Endothelial cell of umbilical vein (primary cell): ENCODE measurements at places on chromosomes 11 and 22.
A peak's percentile ranks its signal among the peaks of the same experiment; 100 is the strongest.

DNA sequence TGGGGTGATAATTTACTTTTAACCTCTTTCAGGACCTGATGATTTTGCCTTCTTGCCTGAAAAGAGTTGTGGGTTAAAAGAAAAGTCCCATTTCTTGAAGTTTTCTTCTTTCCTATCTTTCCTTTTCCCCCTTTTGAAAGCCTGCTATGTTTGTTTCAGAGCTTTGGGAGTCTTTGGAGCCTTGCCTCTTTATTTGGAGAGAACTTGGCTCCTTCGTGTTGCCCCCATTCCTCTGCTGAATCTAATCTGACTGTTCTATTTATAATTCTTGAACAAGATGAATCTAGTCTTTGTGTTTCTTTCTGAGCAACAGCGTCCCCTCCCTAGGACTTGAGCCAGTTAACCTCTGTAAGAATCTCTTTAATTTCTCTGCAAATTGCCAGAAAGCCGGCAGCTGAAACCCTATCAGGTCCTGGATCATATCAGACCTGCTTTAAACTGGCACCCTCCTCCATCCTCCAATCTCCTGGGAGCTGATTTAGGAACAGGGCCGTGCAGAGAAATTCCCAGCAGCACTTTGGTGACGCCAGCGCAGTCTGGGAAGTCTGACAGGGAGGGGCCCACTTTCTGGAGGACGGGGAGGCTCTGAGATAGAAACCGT, 289.1 kb upstream of the SORL1-AS1 start:
- no peak for DNase-seq

DNA sequence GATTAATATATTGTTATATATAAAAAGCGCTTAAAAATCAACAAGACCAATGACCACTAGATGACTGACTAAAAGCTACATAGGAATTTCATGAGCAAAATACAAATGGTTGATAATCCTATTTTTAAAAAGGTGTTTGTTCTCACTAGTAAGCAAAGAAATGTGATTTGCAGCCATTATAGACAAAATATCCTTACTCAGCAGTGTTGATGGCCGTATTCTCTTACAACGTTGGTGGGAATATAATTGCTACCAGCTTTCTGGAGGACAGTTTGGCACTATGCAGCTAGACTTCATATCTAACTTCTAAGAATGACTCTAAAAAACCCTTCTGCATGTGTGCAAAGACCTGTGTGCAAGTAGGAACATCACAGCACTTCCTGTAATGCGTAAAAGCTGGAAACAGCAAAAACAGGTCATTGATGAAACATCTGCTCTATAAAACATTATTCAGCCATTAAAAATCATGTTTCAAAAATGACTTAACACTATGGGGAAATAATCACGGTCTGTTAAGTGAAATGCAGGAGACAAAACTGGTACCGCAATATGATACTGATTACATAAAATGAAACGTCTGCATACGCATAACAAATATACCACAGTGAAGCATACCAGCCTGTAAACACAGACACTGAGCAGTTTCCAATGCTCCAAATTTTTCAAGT, 70.1 kb upstream of the LINC01488 start:
- no peak for DNase-seq

DNA sequence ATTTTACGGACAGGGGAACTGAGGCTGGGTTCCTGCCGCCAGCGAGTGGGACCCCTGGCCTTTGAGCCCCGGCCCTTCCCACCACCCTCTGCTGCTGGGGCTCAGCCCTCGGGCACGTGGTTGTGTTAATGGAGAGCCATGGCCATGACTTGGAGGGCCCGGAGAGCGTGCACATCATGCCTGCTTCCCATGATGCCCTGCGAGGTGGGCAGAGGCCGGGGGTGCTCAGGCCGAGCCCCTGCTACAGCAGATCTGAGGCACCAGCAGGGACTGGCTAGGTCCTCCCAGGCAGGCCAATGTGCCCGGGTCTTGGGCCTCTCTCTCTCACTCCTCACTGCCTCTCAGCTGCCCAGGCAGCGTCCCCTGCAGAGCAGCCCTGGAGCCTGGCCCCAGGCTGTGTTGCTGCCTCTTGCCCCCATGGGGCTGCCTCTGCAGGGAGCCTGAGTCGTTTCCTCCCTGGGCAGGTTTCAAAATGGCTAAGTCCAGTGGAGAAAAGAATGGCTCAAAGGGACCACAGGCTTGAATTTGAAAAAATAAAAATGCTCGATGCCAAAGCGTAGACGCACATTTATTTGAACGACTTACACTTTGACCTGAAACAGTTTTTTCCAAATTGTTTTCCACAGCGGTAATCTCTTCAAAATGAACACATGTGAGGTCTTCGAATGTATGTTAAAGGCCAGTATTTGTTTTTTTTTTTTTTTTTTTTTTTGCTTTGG, 72.6 kb upstream of the CLDN5 start:
- DNase-seq = no peak

DNA sequence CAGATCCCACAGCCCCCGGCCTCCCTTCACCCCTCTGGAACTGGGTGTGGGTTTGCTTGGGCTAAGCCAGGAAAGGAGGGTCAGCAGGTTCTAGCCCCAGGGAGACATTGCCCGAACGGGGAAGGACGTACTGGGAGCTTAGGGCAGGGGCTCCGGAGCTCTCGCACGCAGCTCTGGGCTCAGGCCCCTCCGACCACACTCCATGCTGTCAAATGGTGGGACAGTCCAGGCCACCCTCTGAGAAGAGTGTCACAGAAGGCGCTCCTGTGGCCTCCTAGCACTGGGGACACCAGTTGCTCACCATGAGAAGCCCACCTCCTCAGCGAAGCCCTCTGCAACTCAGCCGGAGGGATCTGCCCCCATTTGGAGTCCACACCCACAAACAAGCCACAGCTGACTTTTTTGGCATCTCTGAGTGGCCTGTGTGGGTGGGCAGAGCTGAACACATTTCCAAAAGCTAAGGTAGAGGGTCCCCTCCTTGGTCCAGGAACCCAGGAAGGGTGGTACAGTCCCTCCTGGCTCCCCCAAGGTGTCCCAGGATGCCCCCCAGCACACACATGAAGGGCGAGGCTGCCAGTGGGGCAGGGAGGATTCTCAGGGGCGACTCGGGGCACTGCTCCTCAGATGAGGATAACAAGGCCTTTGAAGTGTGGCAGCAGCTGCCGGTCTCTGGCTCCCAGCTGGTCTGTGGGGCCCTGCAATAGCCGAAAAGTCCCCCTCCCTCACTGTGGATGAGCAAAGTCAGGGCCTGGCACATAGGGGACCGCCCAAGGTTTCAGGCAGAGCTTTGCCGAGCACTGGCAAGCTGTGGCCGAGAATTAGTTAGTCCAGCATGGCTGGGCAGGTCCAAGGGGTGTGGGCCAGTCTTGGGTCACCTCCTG, 13.0 kb upstream of the TEF start:
- DNase-seq = no peak

DNA sequence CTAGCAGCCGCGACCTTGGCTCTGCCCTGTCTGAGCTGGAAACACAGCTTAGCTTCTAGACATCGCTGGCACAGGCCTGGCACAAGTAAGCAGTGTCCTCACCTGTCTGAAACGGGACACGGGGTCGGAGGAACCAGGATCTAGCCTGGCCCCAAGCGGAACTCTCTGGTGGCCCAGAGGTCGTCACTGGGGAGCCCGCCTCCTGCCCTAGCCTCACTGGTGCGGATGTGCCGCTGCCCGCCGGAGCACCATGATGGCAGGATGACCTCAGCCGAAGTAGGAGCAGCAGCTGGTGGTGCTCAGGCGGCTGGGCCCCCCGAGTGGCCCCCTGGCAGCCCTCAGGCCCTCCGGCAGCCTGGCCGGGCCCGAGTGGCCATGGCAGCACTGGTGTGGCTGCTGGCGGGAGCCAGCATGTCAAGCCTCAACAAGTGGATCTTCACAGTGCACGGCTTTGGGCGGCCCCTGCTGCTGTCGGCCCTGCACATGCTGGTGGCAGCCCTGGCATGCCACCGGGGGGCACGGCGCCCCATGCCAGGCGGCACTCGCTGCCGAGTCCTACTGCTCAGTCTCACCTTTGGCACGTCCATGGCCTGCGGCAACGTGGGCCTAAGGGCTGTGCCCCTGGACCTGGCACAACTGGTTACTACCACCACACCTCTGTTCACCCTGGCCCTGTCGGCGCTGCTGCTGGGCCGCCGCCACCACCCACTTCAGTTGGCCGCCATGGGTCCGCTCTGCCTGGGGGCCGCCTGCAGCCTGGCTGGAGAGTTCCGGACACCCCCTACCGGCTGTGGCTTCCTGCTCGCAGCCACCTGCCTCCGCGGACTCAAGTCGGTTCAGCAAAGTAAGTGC, 871 bp downstream of the SLC35E4 start:
- peak; percentile 31 for DNase-seq

GRCh38 chr11:106818443-106818842, 199.8 kb downstream of the GUCY1A2 start:
- no peak for DNase-seq

- no peak for DNase-seq
These were observed 1.4 kb upstream of the STIM1 start for GRCh38 chr11:3853899-3854659.

DNA sequence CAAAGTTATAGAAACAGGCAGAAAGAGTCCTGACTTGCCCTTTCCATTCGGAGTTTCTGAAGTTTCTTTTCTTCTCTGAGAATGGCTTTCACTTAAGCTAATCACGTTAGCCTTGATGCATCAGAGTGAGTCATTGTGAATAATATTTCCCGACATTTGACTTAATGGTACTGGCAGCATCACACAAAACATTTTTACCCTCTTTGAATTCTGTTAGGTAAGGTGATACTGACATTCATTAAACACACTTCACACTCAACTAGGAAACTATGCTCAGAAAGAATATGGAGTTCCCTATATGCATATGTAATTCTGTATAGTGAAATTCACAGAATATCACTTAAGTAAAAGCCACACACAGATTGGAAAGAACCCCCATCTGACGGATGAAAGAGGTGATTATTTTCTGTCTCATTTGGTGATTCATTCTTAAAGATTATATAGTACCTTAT, 120.8 kb upstream of the ARHGAP20 start:
- peak; percentile 84 for DNase-seq

- DNase-seq = no peak
These were observed 458.5 kb upstream of the CCDC90B start for GRCh38 chr11:83744620-83745192.

- peak; percentile 84 for DNase-seq
These were observed at the start of gene OAF for GRCh38 chr11:120210626-120211521. TSS of gene OAF (plus strand) at chr11:120211032. CDS start at chr11:120211280, 248 bp downstream.

DNA sequence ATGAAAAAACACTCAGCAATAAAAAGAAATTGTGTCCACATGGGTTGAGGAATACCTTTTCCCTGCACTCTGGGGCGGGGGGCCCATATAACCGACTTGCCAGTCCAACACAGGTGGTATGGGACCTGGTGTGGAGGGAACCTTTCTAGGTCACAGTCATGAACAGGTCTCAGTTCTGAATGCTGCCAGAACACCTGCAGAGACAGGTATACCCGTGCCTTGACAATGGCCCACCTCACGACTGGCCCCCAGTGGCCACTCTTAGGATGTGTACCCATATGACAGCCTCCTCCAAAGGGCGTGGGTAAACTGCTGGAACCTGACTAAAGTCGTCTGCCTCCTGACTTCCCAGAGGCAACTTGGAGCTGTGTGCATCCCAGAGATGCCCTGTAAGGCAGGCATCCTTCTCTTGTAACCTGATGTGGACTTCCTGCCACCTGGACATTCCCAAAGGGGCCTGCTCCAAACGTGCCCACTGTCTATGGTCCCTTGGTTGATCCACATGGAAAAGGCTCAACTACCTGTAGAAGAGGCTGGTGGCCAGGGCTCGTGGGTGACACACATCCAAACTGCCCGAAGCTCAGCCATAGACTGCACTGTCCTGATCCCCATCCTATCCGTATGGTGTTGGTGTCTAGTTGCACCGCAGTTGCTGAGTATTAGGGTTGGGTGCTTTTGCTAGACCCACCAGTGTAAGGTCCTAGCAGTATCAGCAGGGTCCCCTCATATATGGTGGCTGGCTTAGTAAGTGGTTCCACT, 859.3 kb downstream of the BRD1 start:
- DNase-seq = no peak
